ENCODE measurements at places on chromosomes 2 and 18. TPM values are rescaled to one million over a fixed set of nuclear protein-coding genes. Genes with fewer than 3 reads are reported as not detected.

DPP10 gene
- not detected for total RNA-seq

IL36G gene
- not detected for total RNA-seq

EMILIN1 gene
- 1.1 TPM for total RNA-seq

CYBRD1 gene
- total RNA-seq = 4.7 TPM

CNGA3 gene
- not detected for total RNA-seq

LOXHD1 gene
- total RNA-seq = not detected

B3GNT2 gene
- total RNA-seq = 30.4 TPM

KIAA2012 gene
- total RNA-seq = not detected

ACADL gene
- total RNA-seq = not detected

PIK3C3 gene
- total RNA-seq = 57.7 TPM

MOCOS gene
- total RNA-seq = 0.57 TPM

Measured in activated CD4-positive, alpha-beta T cell treated with anti-CD3 and anti-CD28 coated beads, Interleukin-2, amount 10 ng/mL, durations not matched to agents 24 days and 14 days (primary cell).